ENCODE measurements at places on chromosomes 7 and 10. TPM values are rescaled to one million over a fixed set of nuclear protein-coding genes. Genes with fewer than 3 reads are reported as not detected.

CXCL12 gene
- 54.7 TPM for total RNA-seq

PAX2 gene
- total RNA-seq: not detected

CDK14 gene
- total RNA-seq: 24.3 TPM

GRID1 gene
- not detected for total RNA-seq

TCAF2 gene
- total RNA-seq: 0.94 TPM

LIPM gene
- not detected for total RNA-seq

TPK1 gene
- 4.0 TPM for total RNA-seq

TRIL gene
- total RNA-seq: 2.1 TPM

ST8SIA6 gene
- not detected for total RNA-seq

PRF1 gene
- total RNA-seq: not detected

CPVL gene
- 0.16 TPM for total RNA-seq

FAM237B gene
- not detected for total RNA-seq

TMEM196 gene
- total RNA-seq: not detected

AKR1D1 gene
- total RNA-seq: not detected

SHTN1 gene
- total RNA-seq: 1.2 TPM

TEX47 gene
- total RNA-seq: not detected
